ENCODE measurements at places on chromosomes 4 and X. TPM values are rescaled to one million over a fixed set of nuclear protein-coding genes. Genes with fewer than 3 reads are reported as not detected.

GRCh38 chr4:41069838-41070237 is 144.5 kb downstream of the APBB2 start:
- H3K4me3 ChIP-seq, result no peak overlapping the region
- no peaks in the 10 kb centered on the region for H3K36me3 ChIP-seq
- H3K27me3 ChIP-seq, result no peaks in the 10 kb centered on the region
- no peak overlapping the region for H3K27ac ChIP-seq

DNA sequence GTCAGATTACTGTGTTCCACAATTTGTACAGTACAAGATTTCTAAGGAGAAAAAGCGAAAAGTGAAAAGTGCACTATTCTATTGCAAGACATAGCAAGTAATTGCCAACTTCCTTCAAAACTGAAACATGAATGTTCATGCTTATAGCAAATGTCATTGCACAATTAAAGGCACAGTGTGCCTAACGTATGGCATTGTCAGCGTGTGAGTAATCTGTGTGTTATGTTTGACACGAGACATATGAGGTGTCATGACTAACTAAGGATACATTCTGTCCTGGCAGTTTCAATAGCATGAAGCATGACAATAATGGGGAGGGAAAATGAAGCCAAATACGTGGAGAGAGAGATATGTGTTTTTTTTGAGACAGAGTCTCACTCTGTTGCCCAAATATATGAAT is 33.6 kb upstream of the TBC1D9 start:
- no peak overlapping the region for H3K4me3 ChIP-seq
- H3K27ac ChIP-seq, result no peak overlapping the region
- H3K4me1 ChIP-seq, result no peaks in the 10 kb centered on the region
- no peak for DNase-seq
- H3K27me3 ChIP-seq, result no peaks in the 10 kb centered on the region

DNA sequence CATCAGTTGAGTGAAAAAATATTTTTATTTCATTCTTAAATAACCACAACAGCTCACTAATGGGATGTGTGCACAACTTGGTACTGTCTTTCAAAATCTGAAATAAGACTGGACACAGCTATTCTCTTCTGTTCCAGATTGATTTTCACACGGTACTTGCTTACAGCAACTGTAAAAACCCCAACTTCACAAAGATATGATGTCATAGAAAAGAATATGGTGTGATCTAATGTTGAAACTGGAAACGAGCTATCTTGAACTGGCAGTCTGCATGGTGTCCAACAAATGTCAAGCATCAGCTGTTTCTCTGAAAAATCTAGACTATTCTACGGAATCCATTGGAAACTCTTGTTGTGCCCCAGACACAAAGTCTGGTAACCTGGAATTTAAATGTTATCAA is 14.7 kb downstream of the HELQ start:
- no peaks in the 10 kb centered on the region for H3K36me3 ChIP-seq
- no peaks in the 10 kb centered on the region for H3K27me3 ChIP-seq
- H3K4me1 ChIP-seq, result no peaks in the 10 kb centered on the region
- no peak overlapping the region for H3K4me3 ChIP-seq

DNA sequence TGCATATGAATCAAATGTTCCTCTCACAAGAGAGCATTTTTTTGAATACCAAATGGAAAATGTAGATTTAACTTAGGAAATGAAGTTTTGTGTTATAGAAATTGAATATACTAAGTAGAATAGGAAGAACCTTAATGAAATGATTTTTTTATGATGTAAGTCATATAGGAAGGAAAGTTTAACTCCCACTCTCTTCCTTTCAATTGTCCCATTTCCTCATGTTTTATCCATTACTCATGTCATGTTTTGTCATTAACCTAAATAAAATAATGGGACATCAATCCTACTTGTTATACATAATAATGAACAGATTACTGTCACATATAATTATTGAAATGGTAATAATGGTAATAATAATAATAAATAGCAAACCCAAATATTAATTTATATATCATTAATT is 22.7 kb upstream of the SRD5A3 start:
- H3K27me3 ChIP-seq, result no peaks in the 10 kb centered on the region
- H3K4me3 ChIP-seq, result no peak overlapping the region
- H3K27ac ChIP-seq, result no peak overlapping the region
- DNase-seq, result no peak
- H3K36me3 ChIP-seq, result no peaks in the 10 kb centered on the region
- H3K4me1 ChIP-seq, result no peaks in the 10 kb centered on the region

Gene CD99L2
- polyA plus RNA-seq, result 55.5 TPM

Gene NMU
- polyA plus RNA-seq, result 0.12 TPM
